Stimulated activated CD4-positive, alpha-beta T cell treated with anti-CD3 and anti-CD28 coated beads, Interleukin-12 subunit alpha, Interleukin-12 subunit beta, amount 100 ng/mL, for 48 hours (primary cell): ENCODE measurements at places on chromosomes 2 and 18.
A peak's percentile ranks its signal among the peaks of the same experiment; 100 is the strongest.

DNA sequence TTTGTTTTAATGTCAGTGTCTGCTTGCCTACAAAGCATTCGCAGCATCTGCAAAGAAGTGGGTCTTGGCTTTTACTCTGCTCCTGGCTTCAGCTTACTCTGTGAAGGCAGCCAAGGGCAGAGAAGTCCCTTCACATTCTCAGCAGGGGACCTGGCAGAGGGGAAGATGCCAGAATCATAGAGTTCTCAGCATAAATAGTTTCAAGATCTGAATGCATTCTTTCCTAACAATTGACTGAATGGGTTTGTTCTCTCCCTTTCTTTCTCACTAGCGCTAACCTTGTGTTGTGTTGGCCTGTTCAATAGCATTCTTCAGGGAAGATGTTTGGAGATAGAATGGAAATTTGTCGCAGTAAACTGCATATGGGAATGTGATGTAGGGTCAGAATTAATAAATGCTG lies 106.9 kb downstream of the FARSB start:
- no peak for DNase-seq

DNA sequence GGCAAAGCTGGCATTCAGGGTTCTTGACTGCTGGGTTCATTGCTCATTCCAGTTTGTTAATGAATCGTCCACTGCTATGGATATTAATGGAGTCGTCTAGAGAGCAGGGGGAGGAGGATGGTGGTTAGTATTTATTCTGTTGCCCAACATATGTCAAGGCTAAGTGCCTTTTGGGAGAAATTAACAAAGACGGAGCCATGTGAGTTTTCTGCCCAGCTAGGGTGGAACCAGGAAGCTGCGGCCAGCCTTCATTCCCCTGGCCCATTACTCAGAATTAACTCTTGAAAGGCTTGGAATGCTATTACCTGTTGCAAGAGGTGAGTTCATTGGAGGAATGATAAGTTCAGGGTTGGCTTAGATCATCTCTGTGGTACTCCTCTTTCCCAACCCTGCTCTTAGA lies 19.3 kb downstream of the IGFBP2 start:
- DNase-seq, result no peak

DNA sequence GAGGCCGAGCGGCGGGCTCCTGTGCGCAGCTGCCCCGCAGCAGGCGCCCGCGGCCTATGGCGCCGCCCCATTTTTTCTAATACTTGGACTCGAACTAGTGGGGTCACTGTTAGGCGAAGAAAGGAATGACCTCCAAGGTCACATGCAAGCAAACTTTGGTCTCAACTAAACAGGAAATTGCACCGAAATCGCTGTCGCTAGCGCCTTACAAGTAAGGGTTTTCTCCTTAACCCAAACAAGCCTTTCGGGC lies 339 bp downstream of the ACAA2 start:
- no peak for DNase-seq

- no peak for DNase-seq
Observed at GRCh38 chr2:44242904-44243303, 32.4 kb upstream of the SLC3A1 start.

DNA sequence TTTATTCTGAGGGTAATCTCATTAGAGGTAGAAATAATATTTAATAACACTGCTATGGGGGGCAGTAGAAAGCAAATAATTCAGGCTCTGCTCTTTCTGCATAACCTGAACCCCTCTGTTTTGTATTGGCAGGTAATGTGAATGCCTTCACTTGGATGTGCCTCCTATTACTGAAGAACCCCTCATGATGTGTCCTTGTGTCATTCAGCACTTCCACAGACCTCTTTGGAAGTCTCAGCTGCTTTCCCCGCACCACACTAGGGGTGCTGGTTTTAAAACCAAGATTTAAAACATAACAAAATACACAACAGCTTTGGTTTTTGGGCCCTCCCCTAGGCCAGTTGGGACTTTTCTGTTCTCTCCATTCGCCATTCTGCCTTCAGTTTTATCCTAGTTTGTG lies 281.7 kb upstream of the MC4R start:
- no peak for DNase-seq

GRCh38 chr2:17299891-17300540 lies 218.2 kb downstream of the RAD51AP2 start:
- no peak for DNase-seq

DNA sequence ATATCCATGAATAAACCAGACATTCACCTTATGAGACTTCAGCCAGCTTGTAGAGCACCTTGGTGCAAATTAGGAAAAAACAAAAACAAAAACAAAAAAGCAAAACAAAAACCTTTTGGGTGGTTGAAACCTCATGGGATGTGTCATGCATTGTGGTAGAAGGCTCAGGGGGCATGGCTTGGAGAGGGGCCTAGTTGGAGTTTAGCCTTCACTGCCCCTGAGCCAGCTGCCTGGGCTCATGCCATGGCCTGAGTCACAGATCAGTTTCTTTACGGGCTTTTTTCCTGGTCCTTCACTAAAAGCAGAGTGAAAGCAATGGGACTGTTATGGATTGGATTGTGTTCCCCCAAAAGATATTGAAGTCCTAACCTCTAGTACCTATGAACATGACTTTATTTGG lies 22.0 kb upstream of the DAPL1 start:
- no peak for DNase-seq

GRCh38 chr2:232573042-232573441 lies 22.6 kb downstream of the EIF4E2 start:
- DNase-seq, result no peak

DNA sequence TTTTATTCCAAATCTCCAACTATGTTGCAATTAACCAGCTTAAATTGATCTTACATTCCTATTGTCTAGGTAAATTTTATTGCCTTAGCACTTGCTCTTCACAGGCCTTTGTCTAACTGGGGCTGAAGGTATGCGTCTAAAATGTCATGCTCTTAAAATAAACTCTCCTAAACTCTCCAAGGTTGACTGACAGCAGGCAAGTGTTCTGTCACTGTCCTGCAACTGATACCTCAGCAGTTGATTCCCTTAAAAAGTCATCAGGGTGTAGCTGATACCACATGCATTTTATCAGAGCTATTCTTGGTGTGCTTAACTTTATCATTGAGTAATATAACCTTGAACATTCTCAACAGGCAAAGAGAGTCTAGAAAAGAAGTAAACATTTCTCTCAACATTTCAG lies 680 bp downstream of the TTN start:
- DNase-seq, result no peak

GRCh38 chr2:96954011-96954846 lies 32.2 kb downstream of the FAM178B start:
- no peak for DNase-seq

DNA sequence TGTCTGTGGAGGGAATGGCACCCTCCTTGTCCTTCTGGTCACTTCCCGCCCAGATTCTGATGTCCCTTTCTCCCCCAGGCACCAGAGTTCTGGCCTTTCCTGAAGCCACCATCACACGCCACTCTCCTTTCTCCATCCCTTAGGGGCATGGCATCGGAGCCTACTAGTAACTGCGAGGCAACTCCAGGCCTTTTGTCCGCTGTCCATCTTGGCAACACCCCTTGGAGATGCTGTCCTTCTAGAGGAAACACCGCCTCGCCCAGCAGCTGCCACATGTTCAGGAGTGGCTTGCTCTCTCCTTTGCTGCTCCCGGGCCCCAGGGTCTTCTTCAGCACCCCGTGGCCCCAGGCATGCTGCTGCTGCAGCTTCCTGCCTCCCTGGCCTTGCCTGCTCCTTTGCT lies 267.0 kb downstream of the SRBD1 start:
- no peak for DNase-seq

DNA sequence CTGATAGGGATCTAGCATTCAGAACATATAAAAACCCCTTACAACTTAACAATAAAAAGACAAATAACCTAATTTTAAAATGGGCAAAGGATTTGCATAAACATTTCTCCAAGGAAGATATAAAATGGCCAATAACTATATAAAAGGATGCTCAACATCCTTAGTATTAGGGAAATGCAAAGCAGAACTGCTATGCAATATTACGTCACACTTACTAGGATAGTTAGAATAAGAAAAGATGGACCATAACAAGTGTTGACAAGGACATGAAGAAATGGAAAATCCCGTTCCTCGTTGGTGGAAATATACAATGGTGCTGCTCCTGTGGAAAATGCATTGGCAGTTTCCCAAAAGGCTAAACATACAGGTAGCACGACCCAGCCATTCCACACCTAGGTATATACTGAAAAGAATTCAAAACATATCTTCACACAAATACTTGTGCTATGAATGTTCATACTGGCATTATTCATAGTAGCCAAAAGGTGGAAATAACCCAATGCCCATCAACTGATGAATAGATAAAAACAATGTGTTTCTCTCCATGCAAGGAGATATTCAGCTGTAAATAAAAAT lies 48.2 kb upstream of the REV1 start:
- no peak for DNase-seq

- no peak for DNase-seq
Observed at GRCh38 chr2:221060376-221060775, 511.7 kb downstream of the EPHA4 start.

DNA sequence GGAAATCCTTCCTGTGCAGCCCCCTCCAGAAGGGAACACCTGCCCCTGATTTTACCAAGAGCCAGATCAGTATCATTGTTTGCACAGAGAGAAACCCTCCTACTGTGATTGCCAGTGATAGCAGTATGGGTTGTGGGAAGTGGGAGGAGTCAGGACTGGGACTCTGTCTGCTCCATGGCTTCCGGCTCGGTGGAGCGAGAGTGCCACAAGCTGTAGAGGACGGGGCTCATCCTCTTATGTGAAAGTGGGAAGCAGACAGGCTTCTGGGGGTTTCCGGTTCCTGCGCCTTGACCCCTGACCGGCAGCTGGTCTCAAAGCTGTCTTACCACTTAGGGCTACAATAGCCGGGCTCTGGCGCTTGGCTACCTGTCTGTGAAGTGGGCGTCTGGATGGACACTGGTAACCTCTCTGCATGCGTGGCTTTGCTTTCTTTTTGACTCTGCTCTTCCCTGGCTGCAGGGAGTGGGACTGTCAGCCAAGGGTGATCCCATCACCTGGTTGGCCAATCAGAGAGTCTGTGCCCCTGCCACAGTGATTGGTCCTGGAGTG lies 79.7 kb downstream of the BCL2L11 start:
- no peak for DNase-seq

- DNase-seq, result no peak
Observed at GRCh38 chr18:79698668-79699335, 19.2 kb downstream of the CTDP1 start.

GRCh38 chr18:53739700-53740099 lies 484.8 kb downstream of the MBD2 start:
- no peak for DNase-seq

DNA sequence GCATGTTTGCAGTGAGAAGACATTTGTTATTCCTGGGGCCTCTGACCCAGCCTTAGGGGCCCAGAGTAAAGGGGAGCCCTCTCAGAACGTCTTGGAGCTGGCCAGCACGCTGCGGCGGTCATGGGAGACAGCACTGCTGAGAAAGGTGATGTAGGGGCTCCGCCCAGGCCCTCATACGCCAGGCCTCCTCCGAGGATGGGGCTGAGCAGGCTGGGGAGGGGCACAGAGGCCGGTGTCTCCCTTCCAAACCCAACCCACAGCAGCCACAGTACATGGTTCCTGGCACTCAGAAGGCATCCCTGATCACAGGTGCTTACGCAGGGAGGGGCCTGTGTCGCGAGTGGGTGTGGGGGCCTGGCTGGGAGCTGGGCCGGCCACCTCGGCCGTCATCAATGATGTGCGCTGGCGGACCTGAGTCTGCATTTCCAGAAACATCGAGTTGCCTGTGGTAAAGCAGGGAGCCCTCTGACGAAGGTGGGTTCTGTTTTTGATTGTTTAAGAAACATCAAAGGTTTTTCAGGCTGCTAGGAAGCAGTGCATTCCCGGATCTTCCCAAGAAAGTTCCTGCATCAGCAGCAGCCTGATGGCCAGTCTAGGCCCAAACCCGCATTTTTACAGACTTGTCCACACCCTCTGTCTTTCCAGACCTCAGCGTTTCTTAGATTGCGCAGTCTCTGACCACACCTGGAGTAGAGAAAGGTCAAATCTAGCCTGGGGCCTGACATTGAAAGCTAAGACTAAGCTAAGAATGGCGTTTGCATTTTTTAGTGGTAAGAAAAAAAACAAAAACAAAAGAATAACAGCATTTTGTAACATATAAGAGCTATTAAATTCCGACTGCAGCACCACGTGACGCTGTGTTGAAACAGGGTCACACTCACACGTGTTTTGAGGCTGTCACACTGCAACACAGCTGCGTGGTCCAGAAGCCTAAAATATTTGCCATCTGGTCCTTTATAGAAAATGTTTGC lies 51.2 kb upstream of the PXDN start:
- no peak for DNase-seq

- no peak for DNase-seq
Observed at GRCh38 chr2:25787020-25787419, 91.3 kb downstream of the ASXL2 start.

DNA sequence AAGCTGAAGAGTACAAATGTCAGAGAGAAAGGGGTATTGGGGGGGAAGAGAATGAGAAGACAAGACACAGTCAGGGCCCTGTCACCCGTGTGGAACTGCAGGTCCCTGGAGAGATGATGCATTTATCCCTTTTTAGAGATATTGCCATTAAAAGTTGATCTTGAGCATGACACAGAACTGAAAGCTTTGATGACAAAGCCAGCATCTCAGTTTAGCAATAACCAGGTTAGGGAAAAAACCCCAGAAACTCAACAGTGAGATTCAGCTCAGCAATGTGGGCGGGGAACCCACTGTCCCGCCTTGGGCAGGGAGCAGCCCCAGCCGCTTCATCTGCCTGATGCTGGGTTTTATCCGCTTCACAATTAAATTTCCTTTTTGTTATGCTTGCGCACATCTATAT lies 181.1 kb downstream of the NEDD4L start:
- peak; percentile 17 for DNase-seq

DNA sequence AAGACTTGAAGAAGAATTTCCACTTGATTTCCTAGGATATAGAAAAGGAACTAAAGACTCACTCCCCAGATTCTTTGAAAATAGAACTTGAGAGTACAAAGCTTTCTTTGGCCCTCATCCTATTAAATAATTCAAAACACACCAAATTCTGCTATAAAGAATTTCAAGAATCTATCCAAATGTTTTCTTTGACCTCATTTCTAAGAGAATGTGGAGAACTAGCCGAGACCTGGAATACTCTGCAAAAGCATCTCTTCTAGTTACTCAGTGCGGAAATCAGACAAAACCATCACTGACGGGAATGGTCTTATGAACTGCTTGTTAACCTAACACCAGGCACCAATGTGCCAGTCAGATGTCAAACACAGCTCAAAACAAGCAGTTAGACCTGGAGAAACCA lies 44.2 kb upstream of the ARL5A start:
- no peak for DNase-seq

DNA sequence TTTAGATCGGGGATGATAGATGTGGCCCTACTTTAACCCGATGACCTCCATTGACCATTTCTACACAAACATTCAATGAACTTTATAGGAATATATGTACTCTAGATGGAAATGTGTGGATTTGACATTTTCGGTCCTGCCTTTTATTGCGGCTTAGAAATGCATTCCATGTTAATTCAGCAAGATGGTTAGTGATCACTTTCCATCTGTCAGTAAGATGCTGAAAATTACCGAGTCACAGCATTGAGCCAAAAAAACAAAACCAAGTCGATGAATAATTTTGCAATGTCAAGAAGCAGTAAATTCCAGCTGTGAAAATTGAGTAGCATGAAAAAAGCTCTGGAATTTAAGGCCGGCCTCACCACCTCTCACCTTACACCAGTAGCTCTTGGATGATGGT lies 1642.6 kb upstream of the NXPH2 start:
- DNase-seq, result no peak
